CD8-positive, alpha-beta memory T cell (primary cell): ENCODE measurements at places on chromosomes 3 and 15.

- H3K4me1 ChIP-seq = no peaks in the 10 kb centered on the region
- no peaks in the 10 kb centered on the region for H3K36me3 ChIP-seq
- H3K4me3 ChIP-seq = no peak overlapping the region
- no peak for DNase-seq
- H3K27me3 ChIP-seq = no peaks in the 10 kb centered on the region
These were observed 9.8 kb upstream of the OR5K4 start for GRCh38 chr3:98343647-98344507.

GRCh38 chr15:79218588-79219200 lies 63.8 kb upstream of the ANKRD34C start:
- no peaks in the 10 kb centered on the region for H3K36me3 ChIP-seq
- no peak for DNase-seq
- H3K27ac ChIP-seq = no peak overlapping the region
- no peak overlapping the region for H3K4me3 ChIP-seq
- peaks cover 5% of the 10 kb centered on the region for H3K27me3 ChIP-seq

GRCh38 chr3:172622916-172623700 lies 87.8 kb downstream of the NCEH1 start:
- DNase-seq = peak; percentile 6
- H3K4me3 ChIP-seq = no peak overlapping the region
- H3K27me3 ChIP-seq = no peaks in the 10 kb centered on the region
- no peaks in the 10 kb centered on the region for H3K4me1 ChIP-seq

DNA sequence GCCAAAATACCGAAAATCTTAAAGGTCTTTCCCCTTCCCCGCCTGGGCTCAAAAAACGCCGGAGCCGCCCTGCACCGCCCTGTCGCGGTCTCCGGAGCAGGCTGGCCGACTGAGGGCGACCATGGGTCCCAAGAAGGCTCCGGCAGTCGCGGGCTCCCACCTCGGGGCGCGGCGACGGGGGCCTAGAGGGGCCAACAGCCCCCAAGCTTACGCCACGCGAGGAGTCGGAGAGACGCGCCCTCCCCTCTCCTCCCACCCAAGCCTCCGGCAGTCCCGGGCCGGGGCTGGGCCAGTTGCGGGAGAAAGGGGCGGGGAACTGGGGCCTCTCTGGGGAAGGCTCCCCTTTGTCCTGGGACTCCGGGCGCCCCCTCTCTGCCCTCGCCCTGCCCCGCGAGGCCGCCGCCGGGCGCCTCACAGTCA lies 69.2 kb downstream of the GOLGA8B start:
- no peaks in the 10 kb centered on the region for H3K36me3 ChIP-seq
- H3K4me1 ChIP-seq = no peaks in the 10 kb centered on the region

GRCh38 chr3:139286825-139287224 lies 57.0 kb upstream of the MRPS22 start:
- no peaks in the 10 kb centered on the region for H3K4me1 ChIP-seq
- H3K4me3 ChIP-seq = no peak overlapping the region
- no peaks in the 10 kb centered on the region for H3K27me3 ChIP-seq

DNA sequence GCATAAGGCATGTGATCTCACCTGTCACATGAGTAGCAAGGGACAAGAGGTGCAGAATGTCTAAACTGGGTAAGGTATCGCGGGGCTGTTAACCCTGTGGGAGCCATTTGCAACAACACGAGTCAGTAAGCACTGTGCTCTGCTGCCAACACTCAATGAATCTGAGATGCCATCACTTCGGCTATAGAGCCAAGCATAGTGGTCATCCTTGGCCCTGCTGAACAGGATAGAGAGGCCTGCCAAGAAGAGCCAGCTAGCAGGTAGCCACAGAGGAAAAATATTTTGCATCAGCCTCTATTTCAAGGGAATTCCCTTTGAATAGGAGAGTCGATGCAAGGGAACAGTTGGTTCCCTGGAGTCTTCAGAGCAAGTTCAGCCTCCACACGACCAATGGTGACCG lies 137.8 kb downstream of the NTRK3 start:
- DNase-seq = no peak
- H3K27me3 ChIP-seq = no peaks in the 10 kb centered on the region
- no peak overlapping the region for H3K4me3 ChIP-seq
- H3K27ac ChIP-seq = no peak overlapping the region

DNA sequence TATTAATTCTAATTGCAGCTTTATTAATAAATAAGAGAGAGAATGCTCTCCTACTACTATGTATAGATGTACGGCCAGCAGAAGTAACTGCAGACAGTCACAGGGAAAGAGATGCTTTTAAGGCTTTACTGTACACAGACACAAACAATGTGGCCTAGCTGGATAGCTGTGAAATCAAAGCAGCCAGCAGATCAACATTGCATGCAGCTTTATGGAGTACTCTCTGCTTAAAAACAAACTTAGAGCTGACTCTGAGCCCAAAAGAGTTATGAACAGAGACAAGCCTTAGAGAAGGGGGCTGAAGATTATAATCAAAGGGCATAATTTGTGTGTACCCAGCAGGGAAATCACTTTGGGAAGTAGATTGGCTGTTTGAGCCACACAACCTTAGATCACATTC lies 47.2 kb downstream of the CADM2 start:
- DNase-seq = no peak
- no peaks in the 10 kb centered on the region for H3K4me1 ChIP-seq
- H3K27me3 ChIP-seq = no peaks in the 10 kb centered on the region
- no peak overlapping the region for H3K4me3 ChIP-seq

DNA sequence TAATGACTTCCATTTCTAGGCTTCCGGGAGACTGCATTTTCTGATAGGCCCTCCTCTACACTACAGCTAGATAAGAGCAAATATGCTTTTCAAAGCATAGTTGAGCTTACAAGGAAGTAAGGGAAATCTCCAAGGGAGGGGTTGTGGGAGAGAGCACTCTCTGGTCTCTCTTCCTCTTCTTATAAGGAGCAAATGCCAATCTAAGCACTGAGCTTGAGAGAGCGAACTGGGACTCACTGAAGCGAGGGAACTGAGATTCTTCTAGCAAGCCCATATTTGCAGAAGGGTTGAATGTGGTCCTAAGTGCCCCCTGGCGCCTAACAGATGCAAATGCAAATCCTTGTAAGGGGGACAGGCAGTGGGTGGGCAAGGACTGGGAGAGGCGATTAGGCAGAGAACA lies 164.8 kb downstream of the ERC2 start:
- no peaks in the 10 kb centered on the region for H3K4me1 ChIP-seq
- peaks cover 3% of the 10 kb centered on the region for H3K27me3 ChIP-seq
- H3K27ac ChIP-seq = no peak overlapping the region
- no peak overlapping the region for H3K4me3 ChIP-seq

DNA sequence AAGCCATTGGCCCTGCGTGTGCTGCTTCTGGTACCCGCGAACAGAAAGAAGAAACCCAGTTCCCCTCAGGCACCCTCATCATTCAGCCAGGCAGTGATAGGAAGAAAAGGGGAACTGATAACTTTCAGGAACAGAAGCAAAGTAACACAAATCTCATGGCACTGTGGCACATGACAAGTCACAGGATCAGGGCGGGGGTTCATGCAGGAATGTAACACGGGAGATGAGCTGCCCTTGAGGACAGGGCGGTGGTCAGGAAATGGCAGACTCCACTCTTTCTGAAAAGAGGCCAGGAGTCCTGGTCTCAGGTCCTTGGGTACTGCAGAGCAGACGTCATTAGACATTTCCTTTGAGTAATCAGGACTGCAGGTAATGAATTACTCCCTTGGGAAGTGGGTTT lies 95.5 kb downstream of the CCNL1 start:
- H3K36me3 ChIP-seq = no peaks in the 10 kb centered on the region
- H3K4me3 ChIP-seq = no peak overlapping the region
- no peaks in the 10 kb centered on the region for H3K27me3 ChIP-seq
- DNase-seq = no peak
- no peak overlapping the region for H3K27ac ChIP-seq

DNA sequence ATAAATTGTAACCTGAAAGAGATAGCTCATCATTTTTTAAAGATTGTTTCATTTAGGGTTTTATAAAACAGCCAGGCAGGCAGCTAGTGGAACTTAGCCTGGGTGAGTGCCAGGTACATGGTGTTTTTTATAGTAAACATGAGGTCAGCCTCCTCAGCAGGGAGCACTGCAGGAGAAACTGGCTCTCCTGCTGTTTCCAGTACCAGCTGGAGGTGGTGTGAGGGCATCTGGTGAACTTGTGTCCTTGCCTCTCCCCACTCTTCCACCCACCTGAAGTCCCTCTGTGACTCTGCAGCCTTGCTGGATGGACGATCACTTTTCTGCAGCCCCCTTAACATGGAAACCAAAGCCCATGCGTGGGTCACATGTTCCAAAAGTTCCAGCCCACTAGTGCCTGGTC lies 128.4 kb downstream of the FAM174B start:
- no peaks in the 10 kb centered on the region for H3K27me3 ChIP-seq
- H3K4me3 ChIP-seq = no peak overlapping the region
- no peaks in the 10 kb centered on the region for H3K4me1 ChIP-seq
- DNase-seq = no peak

DNA sequence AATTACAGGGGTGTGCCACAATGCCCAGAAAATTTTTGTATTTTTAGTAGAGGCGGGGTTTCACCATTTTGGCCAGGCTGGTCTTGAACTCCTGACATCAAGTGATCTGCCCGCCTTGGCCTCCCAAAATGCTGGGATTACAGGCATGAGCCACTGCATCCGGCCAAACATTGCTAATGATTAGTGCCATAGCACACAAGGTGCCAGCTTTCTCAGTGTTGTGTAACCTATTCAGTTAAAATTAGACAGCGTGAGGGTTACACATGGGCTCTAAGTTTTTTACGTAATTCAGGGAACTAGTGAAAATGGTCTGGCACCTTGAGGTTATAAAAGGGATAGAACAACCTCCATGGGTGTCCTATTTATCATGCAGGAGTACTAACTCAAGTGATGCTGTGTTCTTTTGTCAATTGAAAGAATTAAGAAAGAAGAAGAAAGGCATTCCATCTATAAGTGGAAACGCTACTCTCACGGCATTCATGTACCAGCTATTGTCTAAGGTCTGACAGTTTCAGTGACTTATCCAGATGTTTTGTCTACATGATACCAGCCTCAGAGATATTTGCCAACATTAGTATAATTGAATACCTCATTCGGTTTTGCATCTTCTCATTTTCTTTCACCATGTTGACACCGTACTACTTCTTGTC lies 84.7 kb downstream of the EOMES start:
- H3K27me3 ChIP-seq = no peaks in the 10 kb centered on the region
- no peak overlapping the region for H3K27ac ChIP-seq
- H3K36me3 ChIP-seq = no peaks in the 10 kb centered on the region
- peaks cover 21% of the 10 kb centered on the region for H3K4me1 ChIP-seq
- no peak for DNase-seq

- H3K36me3 ChIP-seq = no peaks in the 10 kb centered on the region
- no peak overlapping the region for H3K27ac ChIP-seq
- H3K27me3 ChIP-seq = no peaks in the 10 kb centered on the region
- no peak overlapping the region for H3K4me3 ChIP-seq
- H3K4me1 ChIP-seq = no peaks in the 10 kb centered on the region
These were observed 130.8 kb upstream of the IL12A start for GRCh38 chr3:159857840-159858239.

GRCh38 chr3:189353988-189354889 lies 182.5 kb downstream of the TPRG1 start:
- H3K4me3 ChIP-seq = no peak overlapping the region
- H3K27me3 ChIP-seq = no peaks in the 10 kb centered on the region
- H3K27ac ChIP-seq = no peak overlapping the region
- DNase-seq = no peak
- H3K36me3 ChIP-seq = no peaks in the 10 kb centered on the region
- H3K4me1 ChIP-seq = peaks cover 24% of the 10 kb centered on the region

DNA sequence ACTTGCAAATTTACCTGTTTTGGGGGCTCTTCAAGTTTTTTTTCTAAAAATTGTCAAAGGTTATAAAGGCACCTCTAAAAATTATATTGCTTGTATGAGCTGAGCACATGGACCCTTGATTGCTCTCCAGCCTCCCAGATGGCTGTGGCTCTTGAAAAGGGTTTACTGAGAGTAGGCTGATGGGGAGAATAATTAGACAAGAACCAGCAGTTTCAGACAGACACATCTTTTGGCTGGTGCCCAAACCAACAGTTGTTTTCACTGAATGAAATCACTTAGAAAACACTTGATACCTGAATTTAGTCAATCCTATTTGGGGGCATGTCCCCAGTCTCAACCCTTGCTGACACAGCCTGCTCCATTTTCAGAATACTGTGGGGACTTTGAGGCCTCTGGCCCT lies 217.6 kb downstream of the KBTBD8 start:
- no peak overlapping the region for H3K27ac ChIP-seq
- no peaks in the 10 kb centered on the region for H3K36me3 ChIP-seq
- H3K4me3 ChIP-seq = no peak overlapping the region
- DNase-seq = no peak

DNA sequence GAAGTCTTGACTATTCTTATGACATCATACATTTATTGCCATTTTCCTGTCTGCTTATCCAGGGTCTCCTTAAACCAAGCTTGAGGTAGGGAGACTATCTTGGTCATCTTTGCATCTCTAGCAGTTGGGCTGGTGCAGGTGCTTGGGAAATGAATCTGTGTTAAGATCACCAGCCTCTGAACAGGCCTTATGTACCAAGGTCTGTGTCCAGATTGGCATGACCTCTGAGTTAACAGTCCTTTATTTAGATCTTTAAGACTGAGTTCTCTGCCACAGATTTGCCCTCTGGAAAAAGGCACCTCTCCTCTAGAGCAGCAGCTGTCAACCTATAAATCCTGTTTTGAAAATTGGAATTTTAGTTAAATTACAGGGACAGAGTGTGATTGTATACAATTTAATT lies 35.4 kb downstream of the RAB7A start:
- no peak overlapping the region for H3K4me3 ChIP-seq
- no peak for DNase-seq
- H3K36me3 ChIP-seq = no peaks in the 10 kb centered on the region
- no peak overlapping the region for H3K27ac ChIP-seq
- H3K4me1 ChIP-seq = peaks cover 17% of the 10 kb centered on the region
- H3K27me3 ChIP-seq = no peaks in the 10 kb centered on the region

- no peaks in the 10 kb centered on the region for H3K36me3 ChIP-seq
- H3K27ac ChIP-seq = no peak overlapping the region
- no peaks in the 10 kb centered on the region for H3K4me1 ChIP-seq
- DNase-seq = no peak
These were observed 91.0 kb upstream of the CHMP2B start for GRCh38 chr3:87136066-87136596.

GRCh38 chr3:158313338-158313927 lies 203.5 kb downstream of the RSRC1 start:
- H3K27ac ChIP-seq = no peak overlapping the region
- no peaks in the 10 kb centered on the region for H3K27me3 ChIP-seq
- H3K4me3 ChIP-seq = no peak overlapping the region
- H3K4me1 ChIP-seq = no peaks in the 10 kb centered on the region
- no peak for DNase-seq

DNA sequence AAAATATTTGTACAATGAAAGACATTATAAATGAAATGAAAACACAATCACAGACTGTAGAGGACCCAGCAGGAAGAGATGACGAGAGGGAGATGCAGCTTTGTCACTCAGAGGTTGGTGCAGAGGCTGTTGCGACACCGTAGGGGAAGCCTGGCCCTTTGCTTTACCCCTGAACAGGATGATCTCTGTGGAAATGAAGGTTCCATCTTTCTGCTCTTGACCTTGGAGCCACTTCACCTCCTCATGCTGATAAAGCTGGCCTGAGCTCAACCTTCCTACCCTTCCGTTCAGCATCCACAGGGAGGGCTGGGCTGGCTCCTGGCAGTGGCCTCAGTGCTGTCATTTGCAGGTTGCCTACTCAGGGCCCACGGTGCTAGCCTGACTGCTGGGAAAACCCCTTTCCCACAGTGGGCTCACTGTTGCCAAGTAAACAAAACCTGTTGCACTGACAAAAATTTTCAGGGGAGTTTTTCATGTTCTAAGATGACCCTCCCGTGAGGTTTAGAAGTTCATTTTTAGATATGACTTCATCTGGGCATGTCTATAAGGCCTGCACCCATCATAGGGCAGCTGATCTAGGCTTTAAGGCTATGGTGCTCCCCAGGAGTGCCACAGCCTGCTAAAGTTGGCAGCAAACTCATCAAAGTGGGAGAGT lies 3.0 kb upstream of the CD80 start:
- H3K27ac ChIP-seq = no peak overlapping the region
- no peaks in the 10 kb centered on the region for H3K36me3 ChIP-seq
- peak; percentile 75 for DNase-seq
- no peaks in the 10 kb centered on the region for H3K4me1 ChIP-seq
